ENCODE measurements at places on chromosomes 4 and X.

GRCh38 chr4:165604181-165604580 is 225.4 kb downstream of the CPE start:
- no peak for DNase-seq

GRCh38 chrX:14064626-14065432 is 35.1 kb upstream of the GEMIN8 start:
- DNase-seq = no peak

DNA sequence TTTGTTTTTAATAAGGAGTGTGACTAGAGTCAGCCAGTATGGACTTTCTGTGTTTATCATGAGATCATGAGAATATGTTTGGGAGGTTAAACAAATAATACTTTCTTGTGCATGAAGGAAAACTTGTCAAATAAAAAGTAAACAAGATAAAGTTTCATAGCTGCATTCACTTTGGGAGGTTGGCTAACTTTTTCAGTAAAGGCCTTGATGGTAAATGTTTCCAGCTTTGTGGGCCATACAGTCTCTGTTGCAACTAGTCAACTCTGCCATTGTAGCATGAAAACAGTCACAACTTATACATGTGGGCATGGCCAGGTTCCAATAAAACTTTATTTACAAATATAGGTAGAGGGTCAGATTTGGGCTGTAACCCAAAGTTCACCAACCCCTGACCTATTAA is 150.4 kb downstream of the MID1 start:
- DNase-seq = no peak

- no peak for DNase-seq
These were observed 281.8 kb upstream of the TEX13A start for GRCh38 chrX:105502336-105502735.

DNA sequence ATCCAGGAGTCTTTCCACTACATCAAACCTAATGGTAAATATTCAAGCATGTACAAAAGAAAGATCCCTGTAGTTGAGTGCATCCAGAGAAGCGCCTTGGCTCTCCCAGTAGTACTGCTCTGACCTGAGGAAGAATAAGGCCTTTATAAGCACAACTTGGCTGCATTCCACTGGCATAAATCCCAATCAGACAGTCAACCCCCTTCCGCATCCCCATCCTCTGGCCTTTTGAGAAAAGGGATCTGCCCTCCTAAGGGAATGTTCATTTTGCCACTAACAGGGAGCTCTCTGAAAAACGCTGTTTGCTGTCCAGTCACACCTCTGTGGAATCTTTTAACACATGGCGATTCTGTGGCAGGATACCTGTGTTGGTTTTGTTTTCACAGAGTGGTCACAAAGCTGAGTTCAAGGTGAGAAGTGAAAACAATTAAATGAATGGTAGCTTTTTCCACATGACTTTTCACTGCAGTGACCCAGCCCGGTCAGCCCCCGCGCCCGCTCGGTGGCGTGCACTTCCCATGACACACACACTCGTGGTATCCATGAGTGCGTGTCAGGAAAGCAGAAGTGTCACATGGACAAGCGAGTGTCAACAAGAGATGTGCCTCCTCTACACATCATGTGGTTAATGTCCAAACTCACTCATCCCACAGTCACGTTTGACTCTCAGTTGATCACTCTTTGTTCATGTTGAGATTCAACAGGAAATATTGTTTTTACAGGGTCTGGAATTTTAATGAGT is 112.2 kb upstream of the ENPP6 start:
- DNase-seq = no peak

- no peak for DNase-seq
These were observed 64.7 kb upstream of the EXOC1L start for GRCh38 chr4:55754754-55755350.

GRCh38 chr4:28636971-28637370 is 1776.3 kb downstream of the STIM2 start:
- DNase-seq = no peak

GRCh38 chr4:172736046-172736445 is 432.6 kb upstream of the GALNT7 start:
- DNase-seq = no peak

DNA sequence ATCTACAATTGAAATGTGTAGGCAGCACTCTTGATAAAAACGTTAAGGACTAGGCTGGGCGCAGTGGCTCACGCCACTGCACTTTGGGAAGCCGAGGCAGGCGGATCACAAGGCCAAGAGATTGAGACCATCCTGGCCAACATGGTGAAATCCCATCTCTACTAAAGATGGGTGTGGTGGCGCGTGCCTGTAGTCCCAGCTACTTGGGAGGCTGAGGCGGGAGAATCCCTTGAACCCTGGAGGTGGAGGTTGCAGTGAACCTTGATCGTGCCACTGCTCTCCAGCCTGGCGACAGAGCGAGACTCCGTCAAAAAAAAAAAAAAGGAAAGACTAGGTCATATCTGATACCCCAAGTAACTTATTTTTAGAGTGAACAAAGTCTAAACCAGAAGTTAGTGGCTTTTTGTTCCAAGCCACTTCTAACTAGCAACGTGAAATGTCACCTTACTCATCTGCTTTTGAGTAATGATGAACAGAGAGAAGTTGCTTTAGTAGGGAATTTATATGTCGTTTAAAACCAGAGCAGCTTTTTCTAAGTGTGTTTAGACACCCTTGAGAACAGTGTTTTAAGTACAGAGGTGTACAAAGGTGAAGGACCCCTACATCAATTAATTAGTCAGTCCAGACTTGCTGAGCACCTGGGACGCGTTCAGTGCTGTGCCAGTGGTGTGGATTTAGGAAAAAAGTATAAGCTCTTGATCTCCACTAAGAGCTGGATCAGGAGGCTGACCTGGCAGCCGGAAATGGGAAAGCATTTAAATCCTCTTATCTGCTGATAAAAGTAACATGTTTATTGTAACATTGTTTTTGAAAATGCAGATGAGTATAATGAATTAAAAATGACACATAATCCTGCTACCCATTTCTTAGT is 23.5 kb downstream of the SPRY1 start:
- no peak for DNase-seq

DNA sequence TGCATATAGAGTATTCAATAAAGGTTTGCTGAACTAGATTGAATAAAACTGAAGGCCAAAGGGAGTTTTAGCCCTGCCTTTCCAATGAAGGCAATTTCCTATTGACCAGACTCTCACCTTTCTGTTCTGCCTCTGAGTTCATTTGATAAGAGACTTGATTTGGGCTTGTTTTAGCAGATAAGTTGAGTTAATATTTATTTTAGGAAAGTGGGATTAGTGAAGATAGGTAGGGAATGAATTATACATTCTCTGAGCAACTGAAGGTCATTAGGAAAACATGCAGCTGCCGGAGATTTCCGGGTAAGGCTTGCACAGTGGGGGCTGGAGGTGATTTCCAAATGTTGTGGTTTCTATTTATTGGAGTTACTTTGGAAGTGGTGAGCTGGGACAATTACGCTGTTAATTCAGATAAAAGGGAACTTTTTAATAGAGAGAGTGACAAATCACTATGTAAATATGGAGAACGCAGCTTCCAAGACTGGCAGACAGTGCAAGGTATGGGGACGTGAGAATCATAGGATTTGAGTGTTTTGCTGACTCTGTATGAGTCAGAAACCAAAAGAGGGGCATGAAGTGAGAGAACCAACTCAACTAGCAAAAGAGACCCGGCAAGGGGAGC is 553.6 kb upstream of the BOD1L1 start:
- no peak for DNase-seq

GRCh38 chrX:149476513-149476912 is 28.6 kb downstream of the IDS start:
- DNase-seq = no peak

DNA sequence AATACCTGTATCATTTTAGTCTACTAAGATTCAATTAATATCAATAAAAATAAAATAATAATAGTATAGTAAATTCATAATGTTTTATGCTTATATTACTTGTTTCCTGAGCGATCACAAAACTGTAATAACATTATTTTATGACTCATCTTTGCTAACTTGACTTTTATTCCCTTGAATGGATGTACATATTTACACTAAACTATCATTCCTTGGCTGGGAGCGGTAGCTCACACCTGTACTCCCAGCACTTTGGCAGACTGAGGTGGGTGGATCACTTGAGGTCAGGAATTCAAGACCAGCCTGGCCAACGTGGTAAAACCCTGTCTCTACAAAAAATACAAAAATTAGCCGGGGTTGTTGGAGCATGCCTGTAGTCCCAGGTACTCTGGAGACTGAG is 104.0 kb upstream of the SLC34A2 start:
- DNase-seq = no peak

GRCh38 chr4:44914748-44915147 is 188.4 kb upstream of the GNPDA2 start:
- DNase-seq = no peak

- no peak for DNase-seq
These were observed 204.5 kb downstream of the SLC7A11 start for GRCh38 chr4:138037696-138038095.

All from H54 (cell line).